ENCODE measurements at places on chromosomes 3 and 15.

- DNase-seq, result no peak
Measured at GRCh38 chr15:86611417-86612040, 531.9 kb downstream of the AGBL1 start.

GRCh38 chr3:60919296-60919695 lies 332.0 kb downstream of the FHIT start:
- DNase-seq, result no peak

DNA sequence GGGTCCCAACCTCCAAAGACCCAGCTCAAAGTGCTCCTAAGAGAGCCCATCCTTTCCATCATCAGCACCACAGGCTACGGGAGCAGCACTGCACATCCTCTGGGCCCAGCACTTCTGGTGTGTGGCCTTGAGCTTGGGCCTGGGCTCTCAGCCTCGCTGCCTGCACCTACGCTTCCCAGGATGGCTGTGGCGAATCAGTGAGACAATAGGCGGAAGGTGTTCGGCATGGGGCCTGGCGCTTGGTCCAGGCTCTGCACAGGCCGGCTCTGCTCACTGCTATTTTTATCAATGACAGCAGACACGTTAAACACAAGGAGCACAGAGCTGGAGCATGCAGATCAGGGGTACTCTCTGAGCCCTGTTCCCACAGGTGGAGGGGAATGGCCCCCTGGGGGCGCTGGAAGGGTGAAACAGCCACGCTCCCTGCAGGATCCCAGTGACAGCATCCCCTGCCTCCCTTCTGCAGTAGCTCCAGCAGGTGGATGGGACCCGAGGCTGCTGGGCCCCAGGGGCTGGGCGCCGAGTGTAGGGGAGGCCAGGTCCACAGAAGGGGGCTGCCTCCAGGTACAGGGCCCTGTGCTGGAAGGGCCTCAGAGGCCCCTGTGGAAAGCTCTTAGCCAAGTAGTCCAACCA lies 90.0 kb upstream of the RPL32 start:
- no peak for DNase-seq

DNA sequence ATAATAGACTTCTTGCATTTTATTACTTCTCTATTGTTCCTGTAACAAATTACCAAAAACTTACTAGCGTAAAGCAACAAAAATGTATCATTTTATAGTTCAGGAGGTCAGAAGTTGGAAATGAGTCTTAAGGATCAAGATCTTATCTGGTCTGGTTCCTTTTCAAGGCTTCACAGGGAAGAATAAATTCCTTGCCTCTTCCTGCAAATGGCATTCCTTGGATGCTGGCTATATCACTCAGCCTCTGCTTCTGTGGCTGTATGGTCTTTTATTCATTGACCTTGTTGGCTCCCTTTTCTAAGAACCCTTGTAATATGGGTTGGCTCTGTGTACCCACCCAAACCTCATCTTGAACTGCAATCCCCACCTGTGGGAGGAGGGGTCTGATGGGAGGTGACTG lies 478.4 kb upstream of the THBS1 start:
- no peak for DNase-seq

DNA sequence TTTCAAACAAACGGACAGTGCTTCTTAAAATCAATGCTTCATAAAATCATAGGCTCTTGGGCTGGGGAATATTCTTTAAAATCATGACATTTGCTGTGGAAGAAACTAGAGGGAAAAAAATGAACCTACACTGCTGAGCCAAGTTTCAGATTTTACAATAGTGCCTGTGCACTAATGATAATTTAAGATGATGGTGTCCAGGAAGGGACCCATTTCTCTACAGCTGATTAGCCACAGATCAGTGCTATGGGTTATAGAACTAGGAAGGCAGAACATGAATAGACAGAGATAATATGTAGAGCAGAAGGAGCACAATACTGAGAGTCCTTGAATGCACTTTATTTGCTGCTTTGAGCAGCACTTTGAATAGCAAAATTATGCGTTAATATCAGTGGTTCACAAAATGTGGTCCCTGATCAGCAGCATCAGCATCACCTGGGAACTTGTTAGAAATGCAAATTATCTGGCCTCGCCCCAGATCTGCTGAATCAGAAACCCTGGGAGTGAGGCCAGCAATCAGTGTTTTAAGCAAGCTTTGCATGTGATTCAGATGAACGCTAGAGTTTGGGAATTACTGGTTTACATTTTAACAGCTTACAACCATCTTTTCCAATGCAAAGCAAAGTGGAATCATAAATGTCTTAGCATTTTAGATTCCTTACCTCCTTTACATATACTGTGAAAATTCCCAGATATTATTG lies 135.8 kb upstream of the ANKRD28 start:
- no peak for DNase-seq

- DNase-seq, result no peak
Measured at GRCh38 chr15:85693277-85693676, 101.4 kb downstream of the KLHL25 start.
